CD4-positive, alpha-beta T cell treated with Interferon alpha-2 for 1 hour (primary cell): ENCODE measurements at places on chromosomes 2 and 18.

DNA sequence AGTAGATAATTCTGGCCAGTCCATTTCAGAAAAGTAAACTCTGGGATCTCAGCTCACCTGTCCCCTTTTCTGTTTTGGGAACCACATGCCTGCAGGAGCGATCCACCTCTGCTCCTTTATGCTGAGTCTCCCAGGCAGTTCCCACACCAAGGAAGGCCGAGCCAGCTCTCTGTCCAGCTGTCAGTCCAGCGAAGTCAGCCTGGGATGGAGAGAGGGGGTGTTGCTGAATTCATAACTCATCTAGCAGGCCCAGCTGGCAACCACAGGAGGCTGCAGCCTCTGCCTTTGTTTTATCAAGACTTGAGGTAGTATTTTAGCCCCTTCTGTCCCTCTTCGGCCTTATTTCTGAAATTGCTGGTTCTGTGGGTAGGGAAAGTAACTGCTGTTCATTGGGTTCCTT lies 209.9 kb downstream of the ARL4C start:
- no peak for DNase-seq

GRCh38 chr2:211133766-211134165 lies 577.4 kb downstream of the CPS1 start:
- DNase-seq = no peak

DNA sequence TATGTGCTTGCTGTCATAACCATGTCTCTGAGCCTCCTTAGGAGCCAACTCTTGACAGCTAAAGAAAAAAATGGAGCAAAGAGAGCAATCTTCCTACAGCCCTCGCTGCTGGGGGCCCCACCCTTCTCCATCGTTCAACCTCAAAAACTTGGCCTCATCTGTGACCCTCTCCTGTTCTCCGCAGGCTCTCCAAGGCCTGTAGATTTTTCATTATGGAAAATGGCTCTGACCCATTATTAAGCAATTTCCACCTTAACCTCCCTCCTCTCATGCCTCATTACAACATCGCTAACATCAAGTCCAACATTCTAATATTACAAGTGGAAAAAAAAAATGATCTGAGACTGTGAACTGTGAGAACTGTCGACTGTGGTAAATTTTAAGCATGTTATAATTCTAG lies 98.7 kb downstream of the SLC8A1 start:
- DNase-seq = no peak

DNA sequence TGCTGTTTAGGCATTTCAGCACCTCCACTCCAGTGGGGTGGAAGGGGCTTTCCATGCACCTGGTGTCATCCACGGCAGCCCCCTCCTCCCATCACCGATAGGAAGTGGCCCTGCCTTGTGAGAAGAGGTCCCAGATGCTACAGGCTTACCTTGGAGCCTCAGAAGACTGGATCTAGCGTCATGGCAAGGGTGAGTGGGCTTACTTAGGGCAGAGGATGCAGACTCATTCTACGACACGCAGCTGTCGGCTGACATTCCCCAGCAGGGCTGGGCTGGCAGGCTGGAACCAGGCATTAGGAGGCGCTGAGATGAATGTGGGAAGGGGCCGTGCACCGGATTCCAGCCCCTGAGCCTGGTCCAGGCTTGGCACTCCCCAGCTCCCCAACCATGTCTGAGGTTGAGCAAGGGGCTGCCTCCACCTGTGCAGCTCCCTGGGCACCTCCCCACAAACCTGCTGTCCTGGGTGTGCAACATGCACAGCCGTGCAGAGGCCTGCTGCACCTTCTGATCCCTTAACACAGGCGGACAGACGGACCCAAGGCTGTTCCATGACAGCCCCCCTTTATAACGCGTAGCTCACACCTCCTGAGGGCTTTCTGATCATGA lies 1.7 kb upstream of the PRLH start:
- DNase-seq = no peak

DNA sequence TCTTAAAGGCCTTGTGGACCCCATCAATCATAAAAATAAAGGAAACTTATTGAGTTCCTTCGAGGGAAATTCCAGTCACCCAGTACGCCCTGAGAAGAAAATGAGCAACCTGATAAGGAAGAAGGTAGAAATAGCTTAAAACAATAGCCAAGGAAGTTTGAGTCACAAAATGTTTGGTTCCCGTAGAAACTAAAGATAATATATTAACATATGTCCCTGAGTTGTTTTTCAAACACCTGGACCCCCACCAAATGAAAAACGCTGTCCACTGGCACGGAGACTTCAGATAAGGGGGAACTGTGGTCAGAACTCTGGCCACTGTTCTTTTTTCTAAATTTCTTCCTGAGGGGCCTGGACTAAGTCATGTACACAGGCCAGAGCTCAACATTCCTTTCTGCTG lies 669.1 kb downstream of the ADCYAP1 start:
- DNase-seq = no peak

GRCh38 chr2:595141-595815 lies 81.9 kb downstream of the TMEM18 start:
- DNase-seq = no peak
